ENCODE measurements at places on chromosomes 3 and 15.

- no peak for DNase-seq
Observed at GRCh38 chr3:171343693-171344092, 116.5 kb downstream of the TNIK start.

- DNase-seq = no peak
Observed at GRCh38 chr3:61134532-61134931, 116.7 kb downstream of the FHIT start.

- no peak for DNase-seq
Observed at GRCh38 chr3:69761896-69762767, 22.9 kb downstream of the MITF start.

- no peak for DNase-seq
Observed at GRCh38 chr3:127677541-127678314, 5.0 kb downstream of the ABTB1 start.

- DNase-seq = no peak
Observed at GRCh38 chr3:113018536-113019181, 27.9 kb downstream of the GTPBP8 start.

DNA sequence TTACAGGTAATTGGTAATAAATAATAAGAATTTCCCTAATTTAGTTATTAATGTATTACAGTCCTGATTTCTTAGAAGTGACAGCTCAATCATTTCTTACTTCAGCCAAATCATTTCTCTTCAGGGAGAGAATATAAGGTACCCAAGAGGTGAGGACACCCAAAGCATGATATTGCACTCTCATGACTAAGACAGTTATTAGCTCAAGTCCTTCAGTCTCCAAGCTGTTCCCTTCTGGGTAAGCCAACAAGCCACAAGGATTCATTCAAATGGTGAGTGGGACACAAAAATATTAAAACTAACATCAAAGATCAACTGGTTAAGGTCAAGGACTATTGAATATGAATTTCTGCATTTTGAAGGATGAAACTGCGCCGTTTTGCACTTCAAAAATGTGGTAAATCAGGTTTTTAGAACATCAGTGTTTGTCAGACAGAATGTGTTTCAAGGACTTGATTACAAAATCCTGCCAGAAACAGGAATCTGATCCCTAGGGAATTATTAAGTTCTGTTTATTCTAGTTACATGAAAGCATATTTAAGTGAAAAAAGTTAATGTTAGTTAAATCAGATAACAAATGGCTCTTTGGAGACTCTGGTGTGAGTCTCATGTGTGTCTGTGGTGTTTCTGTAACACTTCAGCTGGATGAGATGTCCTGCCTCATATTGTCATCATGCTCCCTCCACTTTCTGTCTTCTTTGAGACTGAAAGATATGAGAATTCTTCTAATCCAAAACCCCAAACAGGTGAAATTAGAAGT lies 101.7 kb upstream of the COL8A1 start:
- no peak for DNase-seq

DNA sequence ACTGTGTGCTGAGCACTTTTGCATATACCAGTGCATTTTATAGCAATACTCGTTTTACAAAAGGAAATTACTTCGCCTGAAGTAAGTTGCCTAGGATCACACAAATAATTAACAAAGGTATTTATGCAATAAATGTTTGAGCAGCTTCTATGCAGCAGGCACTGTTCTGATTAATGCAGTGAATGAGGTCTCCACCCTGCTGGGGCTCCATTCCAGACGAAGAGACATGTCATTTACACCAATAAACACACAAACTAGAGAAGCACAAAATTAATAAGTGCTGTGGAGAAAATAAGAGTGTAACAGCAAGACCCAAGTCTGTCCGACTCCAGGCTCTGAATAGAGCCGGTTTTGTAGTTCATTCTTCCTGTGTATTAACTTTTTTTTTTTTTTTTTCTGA lies 17.5 kb downstream of the NOX5 start:
- no peak for DNase-seq

GRCh38 chr15:38252481-38253350 lies at the start of gene SPRED1:
SPRED1 (plus strand) TSS chr15:38252836; CDS start chr15:38253186, 350 bp downstream.
- DNase-seq = peak; percentile 0
